ENCODE measurements at places on chromosomes 4 and X.

DNA sequence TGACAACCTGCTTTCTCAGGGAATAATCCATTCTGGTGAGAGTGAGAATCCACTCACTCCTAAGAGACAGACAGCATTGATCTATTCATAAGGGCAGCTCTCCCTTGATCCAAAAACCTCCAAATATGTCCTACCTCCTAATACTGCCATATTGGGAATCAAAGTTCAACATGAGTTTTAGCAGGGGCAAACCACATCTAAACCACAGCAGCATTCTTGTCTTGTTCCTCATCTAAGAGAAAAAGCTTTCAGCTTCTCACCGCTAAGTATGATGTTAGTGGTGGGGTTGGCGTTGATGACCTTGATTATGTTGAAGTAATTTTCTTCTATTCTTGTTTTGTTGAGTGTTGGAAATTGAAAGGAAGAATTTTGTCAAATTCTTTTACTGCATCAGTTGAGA is 69.6 kb downstream of the SERTM2 start:
- no peaks in the 10 kb centered on the region for H3K27me3 ChIP-seq
- H3K36me3 ChIP-seq, result no peaks in the 10 kb centered on the region
- H3K4me1 ChIP-seq, result no peaks in the 10 kb centered on the region
- no peak for DNase-seq
- no peak overlapping the region for H3K4me3 ChIP-seq

DNA sequence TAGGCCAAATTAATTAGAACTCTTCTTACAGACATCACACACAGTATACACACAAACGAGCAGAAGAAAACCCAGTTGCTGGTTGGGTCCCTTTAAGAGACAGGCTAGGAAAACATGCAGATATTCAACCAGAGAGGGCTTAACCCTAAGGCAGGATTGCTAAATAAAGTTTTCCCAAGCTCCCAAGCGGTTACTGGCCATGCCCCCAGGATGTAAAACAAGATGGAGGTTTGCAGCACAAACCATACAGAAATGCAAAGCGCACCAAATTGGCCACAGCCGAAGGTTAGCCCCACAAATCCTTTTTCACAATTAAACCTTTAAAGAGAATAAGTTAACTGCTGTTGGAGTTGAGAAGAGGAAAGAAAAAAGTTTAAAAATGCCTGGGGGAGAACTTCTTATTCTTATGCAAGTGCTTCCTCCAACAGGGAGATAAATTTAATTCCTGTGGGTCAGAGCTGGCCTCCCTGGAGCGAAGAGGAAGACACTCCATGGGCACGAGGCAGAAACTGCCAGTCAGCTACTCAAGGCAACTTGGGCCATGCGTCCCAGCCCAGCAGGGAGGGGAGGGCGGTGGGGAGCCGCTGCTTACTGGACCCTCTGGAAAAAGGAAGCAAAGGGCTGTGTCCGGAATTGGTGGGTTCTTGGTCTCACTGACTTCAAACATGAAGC is 167.6 kb upstream of the ARSJ start:
- H3K4me3 ChIP-seq, result no peak overlapping the region
- no peaks in the 10 kb centered on the region for H3K36me3 ChIP-seq
- no peak overlapping the region for H3K27ac ChIP-seq
- no peaks in the 10 kb centered on the region for H3K27me3 ChIP-seq

GRCh38 chr4:184420881-184421416 is 53.4 kb downstream of the IRF2 start:
- peak; percentile 41 for DNase-seq
- H3K4me3 ChIP-seq, result no peak overlapping the region
- peaks cover 21% of the 10 kb centered on the region for H3K4me1 ChIP-seq
- H3K27ac ChIP-seq, result no peak overlapping the region

- DNase-seq, result peak; percentile 22
- H3K4me3 ChIP-seq, result no peak overlapping the region
- no peaks in the 10 kb centered on the region for H3K27me3 ChIP-seq
- no peak overlapping the region for H3K27ac ChIP-seq
- H3K36me3 ChIP-seq, result no peaks in the 10 kb centered on the region
Observed at GRCh38 chr4:26028793-26029567, 115.0 kb downstream of the SMIM20 start.

DNA sequence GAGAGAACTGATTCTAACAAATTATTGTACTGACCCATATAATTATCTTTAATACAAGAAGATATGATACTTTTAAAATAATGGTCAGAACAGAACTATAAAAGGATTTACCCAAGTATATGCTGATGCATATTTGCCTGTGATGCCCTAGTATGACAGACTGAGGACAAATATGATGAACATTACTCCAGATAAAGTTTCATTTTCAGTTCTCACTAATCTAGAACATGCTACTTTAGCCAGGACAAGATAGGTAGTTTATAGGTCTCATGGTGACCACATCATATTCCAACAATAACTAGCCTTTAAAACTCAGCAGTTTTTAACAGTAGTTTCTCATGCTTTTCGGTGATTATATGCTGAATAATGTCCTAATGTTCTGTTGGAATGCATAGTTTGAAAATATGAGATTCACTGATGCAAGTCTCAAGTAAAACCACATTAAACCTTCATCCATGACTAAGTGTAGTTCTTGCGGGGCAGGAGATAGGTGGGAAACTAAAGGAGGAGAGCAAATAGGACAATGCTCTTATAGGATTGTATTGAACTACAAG is 295.2 kb upstream of the AGA start:
- H3K27ac ChIP-seq, result no peak overlapping the region
- H3K4me3 ChIP-seq, result no peak overlapping the region
- no peaks in the 10 kb centered on the region for H3K27me3 ChIP-seq
- no peak for DNase-seq

GRCh38 chrX:30654989-30655607 is 1.9 kb downstream of the GK start:
- H3K27me3 ChIP-seq, result no peaks in the 10 kb centered on the region
- no peaks in the 10 kb centered on the region for H3K4me1 ChIP-seq
- no peak overlapping the region for H3K4me3 ChIP-seq
- DNase-seq, result no peak

GRCh38 chr4:11919316-11919715 is 490.6 kb upstream of the HS3ST1 start:
- DNase-seq, result no peak
- no peaks in the 10 kb centered on the region for H3K4me1 ChIP-seq
- H3K4me3 ChIP-seq, result no peak overlapping the region

DNA sequence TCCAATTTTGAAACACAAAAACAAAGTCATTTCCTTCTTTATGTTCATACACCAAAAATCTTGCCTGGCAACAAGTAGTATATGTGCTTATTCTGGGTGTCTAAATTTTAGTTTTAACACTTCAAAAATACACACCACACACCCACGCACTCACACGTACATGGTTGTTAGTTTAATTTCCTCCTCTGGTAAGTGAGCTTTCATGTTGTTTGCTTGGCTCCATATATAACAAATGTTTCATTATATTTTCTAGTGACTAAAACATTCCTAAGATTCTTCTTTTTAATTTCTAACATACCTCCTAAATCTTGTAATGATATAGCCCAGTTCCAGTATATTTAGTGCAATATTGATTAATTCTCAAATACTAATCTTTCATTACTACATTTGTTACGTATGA is 80.9 kb downstream of the PRDM5 start:
- no peak for DNase-seq
- H3K27ac ChIP-seq, result no peak overlapping the region

- no peaks in the 10 kb centered on the region for H3K27me3 ChIP-seq
- H3K27ac ChIP-seq, result no peak overlapping the region
- no peak for DNase-seq
- no peaks in the 10 kb centered on the region for H3K4me1 ChIP-seq
- no peaks in the 10 kb centered on the region for H3K36me3 ChIP-seq
Observed at GRCh38 chr4:46032056-46032455, 91.8 kb downstream of the GABRG1 start.

- no peaks in the 10 kb centered on the region for H3K36me3 ChIP-seq
- H3K27me3 ChIP-seq, result no peaks in the 10 kb centered on the region
- H3K4me1 ChIP-seq, result no peaks in the 10 kb centered on the region
- no peak overlapping the region for H3K27ac ChIP-seq
- H3K4me3 ChIP-seq, result no peak overlapping the region
Observed at GRCh38 chr4:21347142-21347541, 601.4 kb downstream of the KCNIP4 start.
